ENCODE measurements at places on chromosomes 11 and 22.

DNA sequence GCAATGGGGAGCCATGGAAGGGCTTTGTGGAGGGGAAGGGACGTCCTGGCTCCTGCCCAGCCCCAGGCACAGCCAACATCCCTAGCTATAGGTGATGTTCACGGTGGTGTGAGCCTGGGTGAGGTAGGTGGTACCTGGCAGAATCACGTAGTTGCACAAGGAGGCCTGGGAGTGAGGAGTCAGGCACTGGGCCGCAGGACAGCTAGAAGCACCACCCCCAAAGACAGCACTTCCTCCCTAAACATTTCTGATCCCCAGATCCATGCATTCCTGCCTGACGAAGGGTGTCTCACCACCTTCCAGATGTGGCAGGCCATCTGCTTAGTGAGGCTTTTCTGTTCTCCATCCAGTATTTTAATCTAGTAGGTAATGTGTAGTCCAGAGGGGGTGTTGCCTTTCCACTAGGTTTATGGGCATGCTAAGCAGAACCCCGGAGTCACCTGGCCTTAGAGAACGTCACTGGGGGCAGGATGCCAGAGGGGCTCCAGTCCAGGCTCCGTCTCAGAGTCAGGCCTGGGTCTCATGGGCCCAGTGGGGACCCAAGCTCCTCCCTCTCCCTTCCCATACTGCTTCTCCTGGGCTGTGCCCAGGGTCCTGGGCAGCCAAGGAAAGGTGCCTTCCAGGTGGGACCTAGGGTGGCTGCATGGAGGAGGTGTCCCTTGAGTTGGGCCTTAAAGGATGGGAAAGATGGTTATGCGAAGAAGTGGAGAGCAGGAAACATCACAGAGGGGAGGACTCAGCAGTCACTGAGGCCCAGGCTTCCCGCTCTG is 56.2 kb downstream of the OTOG start:
- peak; percentile 76 for DNase-seq

GRCh38 chr11:96817482-96818399 is 427.9 kb downstream of the JRKL start:
- no peak for DNase-seq

- no peak for DNase-seq
These were observed 3.3 kb downstream of the CARD10 start for GRCh38 chr22:37515901-37516300.

DNA sequence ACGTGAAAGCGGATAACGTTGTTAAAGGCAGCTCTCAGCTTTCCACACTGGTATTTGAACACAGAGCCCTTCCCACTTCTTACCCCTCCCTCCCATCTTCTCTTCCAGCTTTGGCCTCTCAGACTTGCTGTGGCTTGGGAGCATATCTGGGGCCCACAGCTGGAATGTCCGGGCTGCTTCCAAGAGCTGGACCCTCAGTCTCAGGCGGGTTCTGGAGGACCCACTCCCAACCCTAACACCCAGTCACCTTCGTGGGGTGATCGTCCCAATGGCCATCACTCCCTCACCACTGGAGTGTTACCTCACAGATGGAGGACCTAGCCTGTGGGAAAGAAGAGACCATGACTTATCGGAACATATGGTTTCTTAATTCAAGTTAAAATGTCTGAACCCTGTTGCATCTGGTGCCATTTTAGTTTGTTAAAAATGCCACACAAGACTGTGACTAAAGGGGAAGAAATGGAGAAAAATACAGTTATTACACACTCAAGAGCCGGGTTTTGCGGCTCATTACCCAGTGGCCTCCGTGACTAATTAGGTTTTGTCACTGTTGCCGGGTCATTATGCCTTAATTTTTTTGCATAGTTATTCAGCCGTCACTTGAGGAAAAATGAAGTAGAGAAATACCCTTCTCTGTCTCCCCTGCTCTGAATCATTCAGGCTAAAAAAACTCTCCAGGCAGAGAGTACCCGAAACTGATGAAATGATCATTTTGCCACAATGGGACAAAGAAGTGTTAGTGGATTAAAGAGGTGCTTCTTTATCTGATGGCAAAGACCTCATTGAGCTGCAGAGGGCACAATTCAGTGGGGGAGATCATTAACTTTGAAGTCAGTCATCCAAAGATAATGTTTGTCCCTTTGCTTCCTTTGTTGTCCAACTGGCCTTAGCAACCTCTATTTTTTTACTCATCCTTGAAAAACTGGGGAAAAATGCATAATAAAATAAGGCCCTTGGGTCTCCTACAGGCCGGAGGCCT is 87.2 kb upstream of the HTATIP2 start:
- no peak for DNase-seq

DNA sequence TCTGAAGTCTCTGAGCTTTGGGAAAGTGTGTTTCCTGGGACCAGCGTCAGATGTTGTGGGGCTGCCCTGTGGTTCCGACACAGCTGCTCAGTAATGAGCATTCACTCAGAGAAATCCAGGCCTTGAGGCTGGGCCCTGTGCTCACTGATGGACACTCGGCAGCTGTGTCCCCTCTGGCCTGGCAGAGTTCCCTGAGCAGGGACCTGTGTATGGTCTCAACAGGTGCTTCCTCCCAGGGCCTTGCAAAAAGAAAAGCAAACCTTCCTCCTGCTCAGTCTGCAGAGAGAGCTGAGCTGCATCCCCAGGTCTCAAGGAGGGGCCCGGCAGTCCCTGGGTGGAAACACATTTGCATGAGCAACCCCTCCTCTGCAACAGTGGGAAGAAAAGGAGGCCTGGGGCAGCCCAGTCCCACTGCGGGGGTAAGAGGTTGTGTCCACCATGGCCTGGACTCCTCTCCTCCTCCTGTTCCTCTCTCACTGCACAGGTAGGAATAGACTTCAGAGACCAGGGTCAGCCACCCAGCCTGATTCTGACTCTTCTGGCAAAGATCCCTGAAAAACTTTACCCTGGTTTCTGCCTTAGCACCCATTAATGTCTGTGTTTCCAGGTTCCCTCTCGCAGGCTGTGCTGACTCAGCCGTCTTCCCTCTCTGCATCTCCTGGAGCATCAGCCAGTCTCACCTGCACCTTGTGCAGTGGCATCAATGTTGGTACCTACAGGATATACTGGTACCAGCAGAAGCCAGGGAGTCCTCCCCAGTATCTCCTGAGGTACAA is 131.2 kb downstream of the VPREB1 start:
- no peak for DNase-seq

DNA sequence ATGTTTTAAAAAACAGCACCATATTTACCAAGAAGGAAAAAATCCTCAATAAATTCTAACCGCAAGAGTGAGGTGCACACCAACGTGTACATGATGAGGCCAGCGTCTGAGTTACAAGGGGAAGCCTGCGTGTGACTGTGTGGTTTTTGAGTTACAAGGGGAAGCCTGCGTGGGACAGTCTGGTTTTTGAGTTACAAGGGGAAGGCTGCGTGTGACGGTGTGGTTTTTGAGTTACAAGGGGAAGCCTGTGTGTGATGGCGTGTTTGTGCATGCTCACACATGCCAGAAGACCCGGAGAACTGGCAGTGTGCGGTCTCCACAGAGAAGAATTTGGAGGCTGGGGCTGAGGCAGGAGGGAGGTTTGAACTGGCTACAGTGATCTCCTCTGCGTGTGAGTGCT is 1376.4 kb downstream of the TBC1D22A start:
- peak; percentile 53 for DNase-seq

GRCh38 chr22:19109198-19110063 is 12.8 kb downstream of the DGCR2 start:
- peak; percentile 58 for DNase-seq

DNA sequence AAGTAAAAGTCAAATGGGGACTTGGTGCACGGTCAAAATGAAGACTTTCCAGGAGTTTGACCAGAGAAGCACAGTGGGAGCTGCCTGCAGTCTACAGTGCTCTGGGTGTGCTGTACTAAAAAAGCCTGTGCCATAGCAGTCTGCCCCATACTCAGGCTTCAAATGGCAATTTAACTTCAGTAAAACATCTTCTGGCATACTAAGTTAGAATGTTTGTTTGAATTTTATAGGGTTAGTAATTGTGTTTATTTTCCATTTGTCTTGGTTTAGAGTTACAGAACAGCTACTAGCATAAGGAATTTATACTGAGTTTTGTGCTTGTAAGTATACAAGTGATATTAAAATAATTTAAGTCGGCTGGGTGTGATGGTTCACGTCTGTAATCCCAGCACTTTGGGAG is 29.3 kb upstream of the LIPT2 start:
- no peak for DNase-seq

GRCh38 chr11:17774232-17775034 is 39.9 kb downstream of the KCNC1 start:
- DNase-seq: no peak

- no peak for DNase-seq
These were observed 12.6 kb downstream of the TCIRG1 start for GRCh38 chr11:68051191-68052136.

GRCh38 chr22:47175151-47176025 is 412.9 kb downstream of the TBC1D22A start:
- no peak for DNase-seq

- DNase-seq: no peak
These were observed 44.6 kb upstream of the EHF start for GRCh38 chr11:34576331-34576730.

GRCh38 chr22:29079218-29079901 is 6.5 kb downstream of the KREMEN1 start:
- DNase-seq: peak; percentile 64

GRCh38 chr11:104782377-104782754 is 115.9 kb downstream of the CASP12 start:
- no peak for DNase-seq
